Effector CD4-positive, alpha-beta T cell (primary cell): ENCODE measurements at places on chromosomes 6 and 20.

DNA sequence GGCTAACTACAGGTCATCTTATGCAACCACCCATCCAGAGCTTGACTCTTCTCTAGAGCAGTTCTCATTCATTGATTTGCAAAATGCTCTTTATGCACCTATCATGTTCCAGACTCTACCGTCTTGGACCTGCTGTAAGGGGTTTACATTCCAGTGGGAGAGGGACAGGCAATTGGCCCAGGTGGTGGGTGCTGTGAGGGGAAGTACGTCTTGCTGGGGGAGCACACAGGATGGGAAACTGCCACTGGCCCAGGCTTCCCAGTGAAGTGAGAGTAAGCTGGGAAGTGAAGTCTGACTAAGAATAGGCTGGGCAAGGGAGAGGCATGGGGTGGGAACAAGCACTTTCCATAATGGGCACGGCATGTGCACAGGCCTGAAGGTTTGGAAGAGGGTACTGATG, 13.8 kb downstream of the OLIG3 start:
- DNase-seq, result no peak

- DNase-seq, result peak; percentile 46
Measured at GRCh38 chr20:51624157-51624731, 81.7 kb upstream of the NFATC2 start.

- DNase-seq, result no peak
Measured at GRCh38 chr20:16459019-16459700, 114.1 kb downstream of the KIF16B start.

DNA sequence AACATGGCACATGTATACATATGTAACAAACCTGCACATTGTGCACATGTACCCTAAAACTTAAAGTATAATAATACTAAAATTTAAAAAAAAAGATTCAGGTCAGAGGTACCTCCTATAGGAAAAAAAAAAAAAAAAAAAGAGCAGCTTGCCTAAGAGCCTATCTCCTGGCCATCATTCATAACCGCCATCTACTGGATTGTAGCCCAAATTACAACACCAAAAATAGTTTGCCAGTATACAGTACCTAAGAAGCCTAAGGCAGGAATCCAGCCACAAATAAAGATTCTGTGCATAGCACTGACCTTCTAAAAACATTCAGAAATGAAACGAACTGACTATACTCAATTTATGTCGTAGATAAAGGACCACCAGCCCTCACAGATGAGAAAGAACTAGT, 438.4 kb upstream of the ADGRB3 start:
- DNase-seq, result no peak

DNA sequence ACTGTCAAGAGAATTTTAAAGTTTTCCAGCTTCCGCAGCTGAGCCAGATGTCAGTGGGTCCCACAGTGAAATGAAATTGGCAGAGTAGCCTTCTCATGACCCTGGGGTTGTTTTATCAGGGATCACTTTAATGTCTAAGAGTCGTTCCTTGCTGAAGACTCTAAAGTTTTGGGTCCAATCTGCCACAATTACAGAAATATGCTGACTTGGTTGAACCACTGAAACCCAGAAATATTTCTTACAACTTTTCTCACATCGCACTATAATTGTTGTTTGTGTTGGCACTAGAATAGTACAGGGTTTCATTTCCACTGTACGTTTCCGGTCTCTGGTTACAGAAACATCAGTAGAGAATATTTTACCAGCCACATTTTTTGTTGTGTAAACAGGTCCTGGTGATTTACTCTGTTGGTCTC, 109.0 kb downstream of the HMGCLL1 start:
- no peak for DNase-seq

GRCh38 chr20:43323592-43323991, 133.9 kb upstream of the PTPRT start:
- DNase-seq, result no peak

GRCh38 chr20:740162-740561, 28.1 kb downstream of the SLC52A3 start:
- no peak for DNase-seq

- no peak for DNase-seq
Measured at GRCh38 chr6:33566182-33567084, 13.6 kb downstream of the BAK1 start.

DNA sequence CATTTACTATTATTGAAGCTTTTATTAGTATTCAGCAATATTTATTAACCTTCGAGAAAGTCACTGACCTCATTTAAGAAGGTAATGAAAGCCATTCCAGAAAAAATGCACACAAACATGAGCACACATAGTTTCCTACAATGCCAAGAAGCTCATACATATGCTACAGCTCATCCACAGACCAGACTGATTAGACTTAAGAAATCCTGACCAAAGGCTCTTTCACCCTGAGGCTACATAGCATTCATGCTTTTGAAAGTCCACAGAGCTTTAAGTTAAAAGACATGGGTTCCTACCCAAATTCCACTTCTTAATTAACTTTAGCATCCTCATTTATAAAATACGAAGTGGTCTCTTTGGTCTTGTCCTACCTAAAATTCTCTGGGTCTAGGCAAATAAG, 430.4 kb downstream of the TBC1D32 start:
- DNase-seq, result no peak

- DNase-seq, result no peak
Measured at GRCh38 chr20:61629602-61630390, 377.7 kb downstream of the CDH4 start.

- no peak for DNase-seq
Measured at GRCh38 chr20:24785141-24786110, 163.6 kb upstream of the CST7 start.

- DNase-seq, result no peak
Measured at GRCh38 chr20:44603327-44603726, 20.9 kb downstream of the PKIG start.

- no peak for DNase-seq
Measured at GRCh38 chr6:165858586-165858985, 195.5 kb upstream of the PDE10A start.

GRCh38 chr6:67200626-67201403, 1434.3 kb upstream of the ADGRB3 start:
- DNase-seq, result no peak

DNA sequence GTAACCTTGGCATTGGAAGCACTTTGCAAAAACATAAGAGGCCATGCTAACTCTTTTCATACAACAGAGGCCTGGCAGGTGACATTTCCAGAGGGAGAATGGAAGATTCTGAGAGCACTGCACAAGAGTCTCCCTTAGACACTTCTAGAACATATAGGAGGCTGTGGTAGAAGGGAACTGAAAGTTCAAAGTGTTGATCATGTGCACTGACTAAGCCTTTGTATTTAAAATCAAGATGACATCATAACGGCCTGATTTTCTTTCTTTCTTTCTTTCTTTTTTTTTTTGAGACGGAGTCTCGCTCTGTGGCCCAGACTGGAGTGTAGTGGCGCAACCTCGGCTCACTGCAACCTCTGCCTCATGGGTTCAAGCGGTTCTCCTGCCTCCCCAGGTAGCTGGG, 26.8 kb upstream of the DNAAF9 start:
- DNase-seq, result no peak

GRCh38 chr6:70863343-70863742, 93.5 kb downstream of the B3GAT2 start:
- DNase-seq, result no peak

GRCh38 chr20:10994991-10995700, 321.3 kb upstream of the JAG1 start:
- DNase-seq, result no peak

- no peak for DNase-seq
Measured at GRCh38 chr6:102114402-102114801, 720.9 kb downstream of the GRIK2 start.

DNA sequence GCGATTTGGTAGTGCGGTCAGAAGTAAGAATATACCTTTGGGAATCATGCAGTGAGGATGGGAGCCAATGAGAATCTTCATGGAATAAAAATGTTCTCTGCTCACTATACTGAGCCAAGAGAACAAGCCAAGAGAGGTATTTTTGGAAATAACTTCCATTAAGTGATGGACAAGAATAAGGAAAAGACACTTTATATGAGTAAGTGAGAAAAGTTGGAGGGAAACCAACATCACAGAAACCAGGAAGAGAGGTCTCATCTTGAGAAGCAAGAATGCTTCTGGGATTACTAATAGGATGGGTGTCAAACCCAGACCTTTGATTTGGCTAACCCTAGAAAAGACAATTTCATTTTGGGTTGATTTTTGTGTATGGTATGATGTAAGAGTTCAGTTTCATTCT, 181.2 kb upstream of the JAG1 start:
- no peak for DNase-seq
